ENCODE measurements at places on chromosomes 1 and 21. TPM values are rescaled to one million over a fixed set of nuclear protein-coding genes. Genes with fewer than 3 reads are reported as not detected.

Gene DCST1
- total RNA-seq: not detected

Gene FAM163A
- total RNA-seq: not detected

Gene OR2T2
- not detected for total RNA-seq

Gene CD34
- total RNA-seq: 0.20 TPM

Gene COL6A2
- total RNA-seq: 55.2 TPM

Gene NBL1
- 14.4 TPM for total RNA-seq

Gene KRTAP10-4
- total RNA-seq: not detected

Gene KCNJ15
- total RNA-seq: not detected

Gene ENAH
- total RNA-seq: 265 TPM

Gene OR2G6
- total RNA-seq: not detected

Gene AMY1B
- not detected for total RNA-seq

Gene TIE1
- total RNA-seq: 11.3 TPM

Gene IL12RB2
- not detected for total RNA-seq

Gene PTPN7
- total RNA-seq: not detected

Gene GBP6
- total RNA-seq: not detected
